Posterior vena cava (tissue), 2 donors: ENCODE measurements at places on chromosomes 5 and 9. TPM values are rescaled to one million over a fixed set of nuclear protein-coding genes. Genes with fewer than 3 reads are reported as not detected.

DNA sequence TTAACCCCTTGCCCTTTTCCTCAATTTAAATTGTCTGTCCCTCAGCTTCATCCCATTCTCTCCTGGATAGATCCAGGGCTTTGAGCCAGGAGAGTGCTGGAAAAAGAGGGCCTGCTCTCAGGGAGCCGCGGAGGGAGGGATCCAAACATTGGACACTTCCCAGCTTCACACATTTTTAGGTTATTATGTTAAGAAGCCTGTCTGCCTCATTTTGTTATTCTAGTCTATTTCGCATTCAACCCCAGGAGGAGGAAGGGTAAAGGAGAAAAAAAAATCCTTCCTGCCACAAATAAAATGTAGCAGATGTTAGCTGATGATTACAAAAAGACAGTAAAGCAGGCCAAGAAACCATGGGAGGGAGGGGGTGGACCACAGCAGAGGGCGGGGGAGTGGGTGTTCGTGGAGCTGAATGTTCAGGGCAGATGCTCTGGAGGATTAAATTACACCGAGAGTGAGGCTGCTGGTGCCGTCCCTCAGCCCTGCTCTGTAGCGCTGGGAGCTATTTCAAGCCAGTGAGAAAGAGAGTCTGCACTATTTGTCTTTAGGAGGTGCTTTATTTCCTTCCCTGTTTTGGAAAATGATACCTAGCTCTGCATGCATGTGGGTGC lies 60.6 kb upstream of the ZFR start:
- DNase-seq, result no peak

DNA sequence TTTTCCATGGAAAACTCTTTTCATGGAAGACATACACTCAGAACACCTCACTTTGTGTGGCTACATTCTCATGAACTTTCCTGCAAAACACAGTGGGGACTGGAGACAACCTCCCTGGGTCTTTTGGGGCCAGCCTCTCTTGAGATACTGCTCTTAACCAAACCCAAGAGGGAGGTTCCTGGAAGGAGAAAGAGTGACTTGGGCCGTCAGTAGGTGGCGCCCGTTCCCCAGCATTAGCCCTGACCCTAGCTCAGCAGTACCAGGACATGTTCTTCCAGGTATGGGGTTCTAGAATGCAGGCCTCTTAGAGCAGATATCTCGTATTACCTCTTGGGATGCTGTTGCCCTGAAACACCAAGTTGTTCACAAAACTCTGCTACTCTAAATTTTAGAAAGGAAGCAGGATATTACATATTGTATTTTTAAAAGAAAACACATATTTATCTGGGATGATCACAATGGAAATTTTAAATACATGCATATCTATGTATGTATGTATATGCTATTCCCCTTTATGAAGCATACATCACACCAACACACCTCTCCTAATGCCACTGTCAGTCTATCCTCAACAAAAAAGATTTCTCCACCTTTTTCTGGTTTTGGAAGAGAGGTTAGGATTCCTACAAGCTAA lies 15.8 kb upstream of the GLIS3 start:
- peak; percentile 93 for DNase-seq

DNA sequence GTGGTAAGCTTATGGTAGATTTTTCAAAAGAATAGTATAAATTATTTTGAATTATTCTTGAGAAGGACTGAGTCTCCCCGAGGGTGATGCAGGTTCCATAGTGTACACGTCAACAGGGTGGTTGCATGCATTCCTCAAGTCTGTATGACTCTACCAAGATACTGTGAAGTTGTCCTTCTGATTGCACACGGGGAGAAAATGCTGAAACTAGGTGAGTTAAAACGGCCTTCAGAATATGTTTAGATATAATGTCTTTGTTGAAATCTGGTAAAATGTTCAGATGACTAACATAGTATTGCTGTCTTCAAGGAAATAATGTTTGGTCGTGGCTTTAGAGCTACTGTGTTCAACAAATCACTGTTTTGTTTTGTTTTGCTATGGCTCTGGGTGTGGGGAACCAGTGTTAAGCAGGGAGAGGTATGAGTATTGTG lies 22.4 kb upstream of the TNFAIP8 start:
- no peak for DNase-seq

- DNase-seq, result no peak
Observed at GRCh38 chr5:157607371-157608161, 32.0 kb upstream of the ADAM19 start.

- no peak for DNase-seq
Observed at GRCh38 chr5:81995407-81995806, 23.6 kb downstream of the ATG10 start.

- DNase-seq, result no peak
Observed at GRCh38 chr5:63959177-63959982, 2.9 kb downstream of the HTR1A start.

DNA sequence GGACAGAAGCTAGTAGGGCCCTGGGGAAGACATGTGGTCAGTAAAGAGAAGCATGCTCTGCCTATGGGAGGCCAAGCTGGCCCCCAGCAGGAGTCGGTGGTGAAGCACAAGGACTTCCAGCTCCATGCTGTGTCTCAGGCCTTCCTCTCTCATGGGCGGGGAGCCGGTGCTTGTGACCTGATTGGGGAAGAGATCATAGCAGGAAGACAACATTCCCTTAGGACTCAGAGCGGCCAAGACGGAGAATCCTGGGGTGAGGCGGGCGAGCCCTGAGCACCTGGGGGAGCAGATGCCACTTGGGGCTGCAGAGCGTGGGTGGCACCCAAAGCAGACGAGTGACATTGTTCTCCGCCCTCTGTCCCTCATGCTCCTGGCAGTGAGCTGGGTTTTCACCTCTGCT lies 33.3 kb upstream of the CNOT6 start:
- peak; percentile 63 for DNase-seq

Gene SPATA31A3
- total RNA-seq, result not detected

Gene NIPBL
- 49.3 TPM for total RNA-seq

Gene RAB3C
- 11.7 TPM for total RNA-seq

Gene PCDHA7
- total RNA-seq, result 0.19 TPM
